Stimulated activated CD4-positive, alpha-beta T cell treated with anti-CD3 and anti-CD28 coated beads, Interleukin-2, amount 100 ng/mL, for 24 hours (primary cell): ENCODE measurements at places on chromosomes 3 and 15.
A peak's percentile ranks its signal among the peaks of the same experiment; 100 is the strongest.

GRCh38 chr3:123329636-123330340 is 119.1 kb downstream of the ADCY5 start:
- DNase-seq = no peak

DNA sequence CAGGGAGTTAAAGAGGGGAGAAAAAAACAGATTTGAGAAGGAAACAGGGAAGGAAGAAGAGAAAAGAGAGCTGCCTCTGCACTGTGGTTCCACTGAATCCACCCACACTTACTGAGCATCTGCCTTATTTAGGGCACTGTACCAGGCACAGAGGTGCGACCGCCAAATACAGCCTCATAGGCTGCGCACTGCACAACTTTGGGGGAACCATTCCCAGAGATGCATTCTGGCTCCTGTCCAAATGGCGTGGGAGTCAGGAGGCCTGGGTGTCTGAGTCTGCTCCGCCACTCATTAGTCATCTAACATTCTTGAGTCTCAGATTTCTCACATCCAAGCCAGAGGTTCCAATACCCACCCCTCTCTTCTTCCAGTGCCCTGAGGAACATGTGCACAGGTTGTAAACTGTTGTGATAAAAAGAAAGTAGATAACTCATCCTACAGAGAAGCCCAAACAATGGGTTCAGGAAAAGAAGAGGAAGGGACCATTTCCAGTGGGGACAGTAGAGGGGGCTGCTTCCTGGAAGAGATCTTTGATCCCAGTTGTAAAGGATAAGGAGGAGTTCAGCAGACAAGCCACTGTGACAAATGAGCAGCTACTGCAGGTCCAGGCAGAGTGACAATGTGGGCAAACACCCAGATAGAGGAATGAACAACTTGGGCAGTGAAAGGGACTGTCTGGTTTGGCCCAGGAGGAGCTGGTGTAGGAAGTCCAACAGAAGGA is 254.6 kb downstream of the UACA start:
- DNase-seq = peak; percentile 55

- DNase-seq = no peak
Measured at GRCh38 chr15:77506311-77507142, 85.8 kb downstream of the HMG20A start.

DNA sequence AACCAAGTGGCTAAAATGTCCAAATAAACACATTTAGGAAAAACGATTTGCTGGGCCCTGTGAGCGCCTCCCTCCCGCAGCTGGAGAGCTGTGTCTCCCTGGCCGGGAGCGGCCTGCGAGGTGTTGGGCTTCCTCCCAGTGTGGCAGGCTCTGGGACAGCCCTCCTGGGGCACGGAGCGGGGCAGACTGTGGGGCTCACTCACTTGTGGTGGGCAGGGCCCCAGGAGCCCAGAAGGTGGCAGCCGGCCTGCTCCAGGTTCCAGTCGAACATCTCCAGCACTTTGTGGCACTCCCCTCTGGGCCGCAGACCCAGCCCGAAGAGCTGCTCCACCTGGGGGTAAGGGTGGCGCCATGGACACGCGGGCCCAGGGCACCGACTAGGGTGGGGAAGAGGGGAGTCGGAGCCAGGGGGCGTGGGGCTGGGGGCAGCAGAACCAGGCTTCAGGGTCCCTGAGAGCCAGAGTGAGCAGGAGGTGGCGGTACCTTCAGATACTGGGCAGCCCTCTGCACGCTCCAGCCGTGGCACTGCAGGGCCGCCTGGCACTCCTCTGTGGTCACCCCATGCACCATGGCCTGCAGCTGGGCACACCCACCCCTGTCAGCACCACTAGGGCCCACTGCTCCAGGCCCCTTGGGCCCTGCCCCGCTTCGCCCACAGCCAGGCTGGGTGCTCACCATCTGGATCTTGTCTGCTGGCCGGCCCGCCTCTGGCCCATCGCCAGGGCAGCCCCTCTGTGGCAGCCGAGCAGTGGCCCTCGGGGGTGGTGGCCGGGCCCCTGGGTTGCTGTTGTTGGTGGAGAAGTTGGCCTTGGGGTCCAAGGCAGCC is 41.5 kb downstream of the TNK2 start:
- no peak for DNase-seq

DNA sequence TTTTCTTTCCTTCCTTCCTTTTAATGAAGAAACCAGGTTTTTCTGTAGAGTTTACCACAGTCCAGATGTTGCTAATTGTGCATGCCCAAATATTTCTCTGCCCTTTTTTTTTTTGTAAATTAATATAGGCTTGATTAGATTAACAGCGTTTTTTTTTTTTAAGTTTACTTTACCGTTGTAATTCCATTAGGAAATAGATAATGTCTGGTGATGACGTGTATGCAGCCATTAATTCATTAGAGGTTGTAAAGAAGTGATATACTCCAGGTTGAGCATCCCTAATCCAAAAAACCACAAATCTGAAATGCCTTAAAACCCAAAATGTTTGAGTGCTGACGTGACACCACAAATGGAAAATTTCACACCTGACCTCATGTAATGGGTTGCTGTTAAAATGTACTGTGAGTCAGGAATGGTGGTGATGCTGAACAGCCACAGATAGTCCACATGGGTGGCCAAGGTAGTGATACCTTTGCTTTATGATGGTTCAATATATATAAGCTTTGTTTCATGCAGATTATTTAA is 43.2 kb downstream of the KNL1 start:
- no peak for DNase-seq
